ENCODE measurements at places on chromosomes 16 and 17.

GRCh38 chr17:39608142-39608981, 642 bp upstream of the NEUROD2 start:
- no peak for DNase-seq

GRCh38 chr16:66427871-66428681, 981 bp downstream of the BEAN1 start:
- DNase-seq = no peak

GRCh38 chr16:31260136-31260931, 559 bp downstream of the ITGAM start:
- no peak for DNase-seq

DNA sequence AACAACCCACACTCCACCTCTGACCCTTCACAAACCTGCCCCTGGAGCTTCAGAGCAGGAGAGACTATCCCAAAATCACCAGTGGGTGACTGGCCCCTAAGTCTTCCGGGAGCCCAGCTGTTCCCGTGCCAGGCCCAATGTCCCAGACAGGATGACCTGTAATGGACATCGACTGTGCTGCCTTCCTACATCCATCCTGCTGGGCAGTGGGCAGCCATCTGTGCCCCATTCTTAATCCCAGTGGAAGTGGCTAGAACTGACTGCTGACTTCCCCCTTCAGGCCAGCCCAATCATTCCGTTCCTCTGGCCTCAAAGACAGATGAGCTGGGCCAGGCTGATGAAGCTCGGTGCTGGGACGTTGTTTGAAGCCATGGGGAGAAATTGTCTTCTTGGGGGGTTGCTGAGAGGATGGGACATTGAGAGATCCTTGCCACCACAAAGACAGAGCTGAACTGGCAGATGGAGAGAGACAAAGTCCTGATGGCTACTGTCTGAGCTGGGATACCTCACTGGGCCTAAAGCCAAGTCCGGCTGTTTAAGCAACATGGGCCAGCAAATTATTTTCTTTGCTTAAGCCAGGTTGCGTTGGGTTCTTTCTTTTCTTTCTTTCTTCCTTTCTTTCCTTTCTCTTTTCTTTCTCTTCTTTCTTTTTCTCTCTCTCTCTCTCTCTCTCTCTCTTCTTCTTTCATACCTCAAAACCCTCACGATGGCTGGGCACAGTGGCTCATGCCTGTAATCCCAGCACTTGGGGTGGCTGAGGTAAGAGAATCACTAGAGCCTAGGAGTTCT, 17.9 kb upstream of the ALOX15B start:
- no peak for DNase-seq

DNA sequence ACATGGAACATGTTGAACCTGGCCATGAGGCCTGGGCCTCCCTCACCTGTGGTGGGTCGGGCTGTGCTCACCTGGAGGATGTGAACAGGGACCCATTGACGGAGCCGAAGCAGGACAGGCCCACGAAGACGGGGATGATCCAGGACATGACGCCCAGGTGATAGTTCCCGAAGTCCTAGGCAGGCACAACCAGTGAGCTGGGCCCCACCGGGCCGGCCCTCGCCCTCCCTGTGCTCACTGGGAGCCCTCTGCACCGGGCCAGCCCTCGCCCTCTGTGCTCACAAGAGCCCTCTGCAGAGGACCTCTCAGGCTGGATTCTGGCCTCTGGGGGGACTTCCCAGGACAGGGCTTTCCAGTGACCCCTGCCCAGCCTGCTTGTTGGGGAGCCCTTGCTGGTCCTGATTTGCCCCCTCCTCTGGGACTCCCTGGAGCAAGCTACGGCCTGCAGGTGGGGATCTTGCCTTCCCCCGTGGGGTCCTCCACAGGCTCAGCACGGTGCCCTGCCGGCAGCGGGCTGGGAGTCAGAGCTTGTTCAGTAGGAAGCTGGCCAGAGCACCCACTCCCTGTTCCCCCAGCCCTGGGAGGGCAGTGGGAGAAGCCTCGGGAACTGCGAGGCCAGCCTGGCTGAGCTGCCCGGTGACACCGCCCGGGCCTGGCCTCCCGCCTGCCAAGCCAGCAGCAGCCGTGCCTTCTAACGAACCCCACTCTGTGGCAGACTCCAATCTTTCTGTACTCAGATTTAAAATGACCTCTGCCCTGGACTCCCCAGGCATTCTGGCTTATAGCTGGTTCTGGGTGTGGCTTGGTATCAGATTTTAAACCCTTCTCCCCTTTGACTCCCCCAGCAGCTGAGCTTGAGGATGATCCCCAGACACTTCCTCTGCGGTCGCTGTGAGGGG, 30.4 kb downstream of the SLC7A5 start:
- DNase-seq = no peak

DNA sequence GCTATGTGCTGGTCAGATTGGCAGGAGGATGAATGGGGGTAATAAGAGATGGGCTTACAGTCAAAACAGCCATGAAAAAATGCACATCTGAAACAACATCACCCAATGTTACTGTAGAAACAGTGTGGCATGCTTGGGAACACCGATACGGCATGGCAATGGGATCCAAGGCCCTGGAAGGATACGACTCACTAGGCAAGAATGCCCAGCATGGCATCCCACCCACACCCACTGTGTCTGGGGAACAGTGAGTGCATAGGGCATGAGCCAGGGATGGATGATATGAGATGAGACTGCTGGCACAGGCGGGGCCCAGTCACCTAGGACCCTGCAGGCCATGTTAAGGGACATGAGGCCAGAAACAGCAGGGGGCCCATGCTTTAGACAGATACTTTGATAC, 11.5 kb downstream of the TRIM25 start:
- DNase-seq = no peak

DNA sequence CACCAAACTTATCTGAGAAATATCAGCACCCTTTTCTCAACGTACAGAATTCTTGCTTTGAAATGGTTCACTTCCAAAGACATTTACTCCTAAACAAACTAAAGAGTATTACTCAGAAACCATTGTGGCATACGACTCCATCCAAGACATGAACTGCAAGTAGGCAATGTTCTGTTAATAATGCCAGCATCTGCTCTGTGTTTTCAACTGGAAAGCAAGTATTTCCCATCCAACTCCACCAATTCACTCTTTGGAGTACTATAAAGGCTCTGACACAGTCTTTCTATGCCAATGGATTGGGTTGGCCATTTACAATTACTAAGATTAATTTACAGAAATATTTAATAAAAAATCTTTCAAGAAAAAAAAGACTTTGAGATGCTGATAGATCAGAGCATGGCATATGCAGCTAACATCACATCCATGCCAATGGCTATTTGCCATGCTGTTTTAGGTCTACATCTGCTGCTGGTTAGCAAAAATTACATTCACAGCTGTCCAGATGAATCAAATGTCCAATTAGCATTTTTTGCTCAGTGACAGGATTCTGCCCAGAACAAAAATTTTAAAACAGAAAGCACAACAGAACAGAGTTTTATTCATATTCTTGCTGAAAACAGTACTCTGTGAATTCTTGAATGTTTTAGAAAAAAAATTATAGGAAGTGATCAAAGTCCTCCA, 65.9 kb upstream of the HLF start:
- no peak for DNase-seq

Measured in CD4-positive, alpha-beta T cell treated with Interleukin-10 for 1 hour (primary cell).